A673 (cell line): ENCODE measurements at places on chromosomes 11 and 22. TPM values are rescaled to one million over a fixed set of nuclear protein-coding genes. Genes with fewer than 3 reads are reported as not detected.

Gene MS4A4E
- not detected in 2 replicates for total RNA-seq

DNA sequence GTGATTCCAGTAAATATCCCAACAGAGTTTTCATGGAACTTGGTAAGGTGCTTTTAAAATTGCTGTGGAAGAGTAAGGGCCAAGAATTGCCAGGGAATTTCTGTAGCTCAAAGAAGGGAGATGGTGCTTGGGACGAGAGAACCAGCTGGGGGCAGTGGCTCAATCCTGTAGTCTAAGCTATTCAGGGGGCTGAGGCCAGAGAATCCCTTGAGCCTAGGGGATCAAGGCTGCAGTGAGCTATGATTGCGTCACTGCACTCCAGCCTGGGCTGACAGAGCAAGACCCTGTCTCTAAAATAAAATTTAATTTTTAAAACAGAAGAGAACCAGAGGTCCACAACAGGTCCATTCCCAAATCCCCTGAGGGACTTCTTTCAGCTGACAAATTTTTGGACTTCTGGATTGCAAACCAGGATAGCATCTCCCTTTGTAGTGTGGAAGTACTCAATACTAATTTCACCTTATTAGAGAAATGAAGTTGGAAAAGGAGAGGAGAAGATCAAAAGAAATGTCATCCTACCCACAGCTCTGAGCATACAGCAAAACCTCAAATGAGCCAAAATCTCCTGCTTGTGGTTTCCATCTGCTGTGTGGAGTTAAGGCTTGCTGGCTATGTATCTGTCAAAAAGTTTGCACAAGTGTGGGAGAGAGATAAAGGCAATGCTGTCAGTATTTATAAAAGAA lies 59.2 kb upstream of the CLPB start:
- H3K27ac ChIP-seq: no peak overlapping the region
- no peak overlapping the region for H3K4me3 ChIP-seq
- no peaks in the 10 kb centered on the region for H3K4me1 ChIP-seq
- no peak for DNase-seq
- H3K27me3 ChIP-seq: peaks cover 9% of the 10 kb centered on the region
- H3K36me3 ChIP-seq: no peaks in the 10 kb centered on the region

Gene TECTA
- 0.19 and 0.52 TPM in 2 replicates for total RNA-seq

GRCh38 chr22:22558071-22558971 lies 744 bp downstream of the PRAME start:
- no peak for DNase-seq
- no peaks in the 10 kb centered on the region for H3K36me3 ChIP-seq
- H3K27me3 ChIP-seq: no peaks in the 10 kb centered on the region
- H3K4me1 ChIP-seq: peaks cover 7% of the 10 kb centered on the region
- H3K4me3 ChIP-seq: peak overlapping the region; percentile 28

Gene SCUBE1
- total RNA-seq: 0.24 and 0.42 TPM in 2 replicates

DNA sequence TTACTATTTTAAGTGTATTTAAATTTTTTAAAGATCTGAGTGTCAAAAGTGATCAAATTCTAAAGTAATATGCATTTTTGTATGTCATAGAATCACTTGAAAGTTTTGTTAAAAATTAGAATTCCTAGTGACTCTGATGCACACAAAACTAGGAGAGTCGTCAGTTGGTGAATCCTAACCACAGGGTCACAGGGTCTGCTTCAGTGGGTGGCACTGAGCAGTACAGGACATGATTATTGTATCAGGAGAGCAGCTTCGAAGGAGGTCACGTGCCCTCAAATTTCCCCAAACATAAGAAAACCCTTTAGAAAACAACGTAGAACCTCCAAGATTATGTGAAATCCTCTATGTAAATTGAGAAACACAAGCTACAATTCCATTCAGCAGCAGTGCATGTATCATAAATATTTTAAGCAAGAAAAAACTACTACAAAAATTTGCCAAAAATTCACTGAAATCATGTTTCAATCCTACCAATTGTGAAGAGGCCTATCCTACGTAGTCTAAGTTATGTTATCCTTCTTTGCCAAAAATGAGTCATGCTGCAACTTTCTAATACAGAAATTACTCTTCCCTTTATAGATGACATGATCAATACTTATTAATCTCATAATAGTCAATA lies 323.6 kb downstream of the AASDHPPT start:
- H3K4me3 ChIP-seq: no peak overlapping the region
- no peaks in the 10 kb centered on the region for H3K4me1 ChIP-seq
- no peak overlapping the region for H3K27ac ChIP-seq
- no peaks in the 10 kb centered on the region for H3K27me3 ChIP-seq

- no peaks in the 10 kb centered on the region for H3K4me1 ChIP-seq
- H3K36me3 ChIP-seq: no peaks in the 10 kb centered on the region
- H3K4me3 ChIP-seq: no peak overlapping the region
- no peak overlapping the region for H3K27ac ChIP-seq
- no peaks in the 10 kb centered on the region for H3K27me3 ChIP-seq
Observed at GRCh38 chr11:12182676-12183541, 72.5 kb downstream of the MICAL2 start.

DNA sequence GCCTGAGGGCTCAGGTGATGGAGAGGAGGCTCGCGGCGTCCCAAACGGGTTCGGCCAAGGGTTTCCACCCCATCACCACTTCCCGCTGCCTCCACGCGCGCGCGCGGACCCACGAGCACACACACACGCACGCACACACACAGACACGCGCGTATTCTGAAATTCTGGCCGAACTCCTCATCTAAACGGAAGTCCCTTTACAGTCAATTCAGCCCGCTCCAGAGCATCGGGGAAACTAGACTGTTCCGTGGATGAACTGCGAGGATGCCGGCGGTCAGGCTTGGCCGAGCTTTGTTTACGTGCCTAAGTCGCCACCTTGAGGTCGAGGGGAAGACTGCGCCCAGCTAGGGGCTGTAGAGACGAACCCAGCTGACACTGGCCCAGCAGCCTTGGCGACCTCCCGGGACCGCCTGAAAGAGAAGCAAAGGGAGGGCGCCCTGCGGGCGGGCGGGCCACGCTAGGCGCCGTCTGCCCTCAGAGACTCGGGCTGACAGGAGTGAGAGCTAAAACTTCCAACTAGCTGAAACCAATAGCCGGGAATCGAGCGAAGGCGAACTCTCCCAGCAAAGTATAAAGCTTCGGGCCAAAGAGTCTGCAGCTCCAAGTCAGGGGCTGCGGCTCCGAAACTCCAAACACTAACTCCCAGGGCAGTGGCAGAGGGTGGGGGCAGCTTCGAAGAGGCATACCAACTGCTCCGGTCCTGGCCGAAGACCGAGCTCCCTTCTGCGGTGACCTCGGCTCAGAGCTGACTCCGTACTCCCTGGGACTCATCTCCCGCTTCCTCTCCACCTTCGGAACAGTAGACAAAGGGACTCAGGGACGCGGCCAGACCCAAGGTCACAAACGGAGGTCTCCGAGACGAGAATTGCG lies 124.7 kb upstream of the C11orf58 start:
- no peaks in the 10 kb centered on the region for H3K27me3 ChIP-seq
- H3K36me3 ChIP-seq: no peaks in the 10 kb centered on the region
- peak; percentile 93 for DNase-seq
- H3K4me3 ChIP-seq: peak overlapping the region; percentile 61
- H3K27ac ChIP-seq: peak overlapping the region; percentile 70

DNA sequence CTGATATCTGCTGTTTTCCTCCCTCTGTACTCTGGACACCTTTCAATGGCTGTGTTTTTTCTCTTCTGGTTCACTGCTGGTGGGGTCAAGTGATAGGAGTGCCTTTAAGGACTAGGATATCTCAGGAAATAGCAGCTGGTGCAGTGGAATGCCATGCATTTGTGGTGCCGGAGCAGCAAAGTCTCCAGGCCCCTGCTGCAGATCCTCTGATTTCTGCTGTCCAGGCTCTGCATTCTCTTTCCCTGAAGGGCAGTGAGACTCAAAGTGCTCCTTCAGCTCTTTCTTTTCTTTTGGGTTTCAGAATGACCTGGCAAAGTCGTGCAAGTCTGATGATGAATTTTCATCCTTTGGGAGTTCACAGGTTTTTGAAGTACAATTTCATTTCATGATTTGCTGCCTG lies 774.3 kb downstream of the FAM181B start:
- no peaks in the 10 kb centered on the region for H3K36me3 ChIP-seq
- DNase-seq: no peak
- H3K4me3 ChIP-seq: no peak overlapping the region
- peaks cover 13% of the 10 kb centered on the region for H3K4me1 ChIP-seq
- no peak overlapping the region for H3K27ac ChIP-seq

- no peak for DNase-seq
- no peaks in the 10 kb centered on the region for H3K36me3 ChIP-seq
- no peaks in the 10 kb centered on the region for H3K27me3 ChIP-seq
- no peaks in the 10 kb centered on the region for H3K4me1 ChIP-seq
- no peak overlapping the region for H3K27ac ChIP-seq
Observed at GRCh38 chr11:110866081-110866480, 153.8 kb upstream of the ARHGAP20 start.

DNA sequence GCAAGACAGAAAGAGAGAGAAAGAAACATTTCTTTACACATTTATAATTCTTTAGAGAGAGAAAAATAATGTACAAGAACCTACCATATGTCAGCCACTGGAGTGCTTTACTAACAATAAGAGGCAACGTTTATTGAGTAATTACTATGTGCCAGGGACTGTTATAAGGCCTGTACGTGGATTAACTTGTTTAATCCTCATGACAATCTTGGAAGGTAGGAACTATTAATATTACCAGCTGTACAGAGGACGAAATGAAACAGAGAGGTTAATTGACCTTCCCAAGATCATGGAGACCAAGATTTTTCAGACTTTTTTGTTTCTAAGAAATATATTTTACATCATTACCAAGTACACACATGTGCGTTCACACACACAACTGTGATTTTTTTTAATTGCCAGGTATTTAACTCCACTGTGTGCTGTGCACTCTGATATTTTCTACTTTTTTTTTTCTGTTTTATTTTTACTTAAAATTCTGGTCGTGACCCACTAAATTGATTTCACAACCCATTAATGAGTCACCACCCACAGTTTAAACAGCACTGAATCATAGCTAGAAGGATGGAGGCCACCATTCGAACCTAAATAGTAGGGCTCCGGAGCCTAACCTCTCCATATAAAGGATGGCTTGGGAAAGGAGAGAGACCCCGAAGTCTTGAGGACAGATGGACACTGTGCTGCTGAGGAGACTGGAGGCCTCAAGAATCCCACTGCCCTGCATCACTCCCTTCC lies 21.4 kb downstream of the CREB3L1 start:
- H3K27me3 ChIP-seq: no peaks in the 10 kb centered on the region
- H3K27ac ChIP-seq: no peak overlapping the region
- no peak overlapping the region for H3K4me3 ChIP-seq

- H3K4me3 ChIP-seq: no peak overlapping the region
- peak overlapping the region; percentile 29 for H3K27ac ChIP-seq
- H3K4me1 ChIP-seq: peaks cover 64% of the 10 kb centered on the region
- H3K36me3 ChIP-seq: no peaks in the 10 kb centered on the region
- peak; percentile 52 for DNase-seq
Observed at GRCh38 chr11:96230686-96231085, 112.3 kb downstream of the MAML2 start.

Gene MMP27
- not detected in 2 replicates for total RNA-seq

Gene FBLN1
- 96.4 and 117 TPM in 2 replicates for total RNA-seq

DNA sequence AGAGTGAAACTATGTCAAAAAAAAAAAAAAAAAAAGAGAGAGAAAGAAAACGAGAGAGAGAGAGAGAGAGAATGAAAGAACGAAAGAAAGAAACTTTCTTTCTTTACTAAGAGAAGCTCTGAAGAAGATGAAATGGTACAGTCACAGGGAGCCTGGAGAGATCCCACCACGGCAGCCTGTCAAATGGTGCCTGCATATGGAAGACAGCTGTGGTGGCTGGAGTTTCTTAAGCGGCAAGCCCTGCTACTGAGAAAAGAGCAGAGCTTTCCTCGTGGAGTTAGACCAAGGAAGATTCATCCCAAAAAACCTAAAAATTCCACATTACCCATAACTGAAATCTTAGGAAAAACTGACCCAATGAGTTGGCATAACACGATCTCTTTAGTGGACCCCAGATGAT lies 66.7 kb downstream of the MICAL3 start:
- no peaks in the 10 kb centered on the region for H3K4me1 ChIP-seq
- no peaks in the 10 kb centered on the region for H3K36me3 ChIP-seq
- no peak overlapping the region for H3K4me3 ChIP-seq
- DNase-seq: no peak
- H3K27ac ChIP-seq: no peak overlapping the region

Gene TTC36
- total RNA-seq: 0.39 and 1.1 TPM in 2 replicates

DNA sequence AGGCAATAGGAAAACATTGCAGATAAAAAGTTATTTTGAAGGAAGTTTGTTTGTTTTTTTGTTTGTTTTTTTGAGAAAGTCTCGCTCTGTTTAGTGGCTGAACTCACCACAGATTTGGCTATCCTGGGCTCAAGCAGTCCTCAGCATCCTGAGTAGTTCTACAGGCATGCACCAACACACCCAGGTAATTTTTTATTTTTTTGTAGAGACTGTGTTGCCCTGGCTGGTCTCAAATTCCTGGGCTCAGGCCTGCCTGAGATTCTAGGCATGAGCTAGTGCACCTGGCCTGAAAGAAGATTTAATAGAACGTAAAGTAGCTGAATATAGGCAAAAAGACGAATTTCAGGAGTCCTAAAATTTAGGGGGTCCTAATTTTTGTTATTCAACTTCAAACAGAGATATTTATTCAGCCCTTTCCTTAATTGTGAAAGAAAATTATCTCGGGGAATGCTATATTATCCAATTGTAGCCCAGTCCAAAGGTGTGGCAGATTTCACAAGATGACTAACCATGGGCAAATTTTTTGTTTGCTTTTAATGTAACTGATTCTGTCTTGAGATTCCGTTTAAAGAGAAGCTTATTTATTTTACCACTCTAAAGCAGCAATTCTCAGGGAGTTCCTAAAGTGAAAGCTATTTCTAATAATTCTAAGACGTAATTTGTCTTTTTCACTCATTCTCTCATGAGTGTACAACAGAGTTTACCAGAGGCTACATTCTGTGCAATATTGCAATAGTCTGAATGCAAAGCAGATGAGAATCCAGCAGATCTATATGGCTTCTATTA lies 940 bp downstream of the IL18 start:
- DNase-seq: no peak

- H3K27ac ChIP-seq: no peak overlapping the region
- no peaks in the 10 kb centered on the region for H3K4me1 ChIP-seq
- H3K36me3 ChIP-seq: no peaks in the 10 kb centered on the region
- no peak for DNase-seq
Observed at GRCh38 chr11:103594283-103594682, 442.2 kb upstream of the DDI1 start.

DNA sequence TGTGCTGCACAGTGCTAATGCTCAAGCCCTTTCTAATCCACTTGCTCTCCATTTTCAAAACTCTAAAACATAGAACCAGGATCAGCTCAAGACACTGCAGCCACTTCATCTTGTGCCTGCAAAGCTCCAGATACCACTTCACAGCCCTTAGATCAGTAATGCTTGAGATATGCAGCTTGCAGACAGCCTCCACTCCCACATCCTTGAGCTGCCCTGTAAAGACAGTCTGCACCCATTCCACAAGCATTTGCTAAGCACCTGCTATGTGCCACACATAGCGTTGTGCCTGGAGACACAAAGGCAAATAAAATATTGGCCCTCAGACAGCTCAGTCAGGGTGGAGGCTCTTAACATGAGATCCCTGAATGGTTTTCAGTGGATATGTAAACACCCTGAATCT lies 192.5 kb upstream of the SNX19 start:
- no peaks in the 10 kb centered on the region for H3K4me1 ChIP-seq
- no peak overlapping the region for H3K27ac ChIP-seq
- H3K36me3 ChIP-seq: no peaks in the 10 kb centered on the region
